ENCODE measurements at places on chromosomes 7 and 10.
A peak's percentile ranks its signal among the peaks of the same experiment; 100 is the strongest.

DNA sequence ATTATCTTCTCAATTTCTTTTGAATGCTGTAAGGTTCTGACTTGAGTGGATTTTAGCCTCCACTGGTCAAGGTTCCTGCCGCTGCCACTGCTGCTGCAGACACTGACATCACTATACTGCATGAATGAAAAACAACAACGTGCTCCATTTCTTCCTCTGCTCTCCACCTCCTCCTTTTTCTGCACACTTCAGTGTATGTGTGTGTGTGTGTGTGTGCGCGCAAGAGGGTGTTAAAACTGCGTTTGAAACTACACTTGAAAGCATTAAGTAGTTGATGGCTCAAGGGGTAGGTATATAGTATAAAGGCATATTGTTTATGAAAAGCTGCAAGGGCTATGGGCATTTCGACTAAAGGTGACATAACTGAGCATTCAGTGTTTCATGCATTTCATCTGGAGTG is 3.5 kb downstream of the GLCCI1 start:
- no peak for DNase-seq

DNA sequence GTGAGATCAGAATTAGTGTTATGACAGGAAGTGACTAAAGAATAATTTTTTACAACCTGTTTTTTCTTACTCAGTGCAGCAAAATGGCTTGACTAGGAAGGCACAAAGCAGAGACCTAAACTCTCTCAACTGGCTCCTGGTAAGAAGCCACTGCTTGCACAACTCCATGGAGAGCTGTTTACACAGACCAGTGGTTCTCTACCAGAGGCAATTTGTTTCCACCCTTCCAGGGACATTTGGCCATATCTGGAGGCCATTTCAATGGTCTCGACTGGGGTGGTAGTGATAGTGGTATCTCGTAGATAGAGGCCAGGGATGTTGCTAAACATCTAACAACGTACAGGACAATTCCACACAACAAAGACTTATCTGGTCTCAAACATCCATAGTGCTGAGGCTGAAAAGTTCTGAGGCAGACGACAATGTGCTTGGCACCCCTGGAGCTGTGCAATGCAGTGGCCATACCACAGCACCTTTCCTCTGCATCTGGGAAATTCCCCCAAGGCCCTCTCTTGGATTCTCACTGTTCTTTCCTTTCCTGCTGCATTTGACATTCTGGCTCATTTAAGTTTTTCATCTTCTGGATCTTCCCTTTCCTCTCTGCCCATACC is 105.4 kb upstream of the LAMB4 start:
- peak; percentile 61 for DNase-seq

DNA sequence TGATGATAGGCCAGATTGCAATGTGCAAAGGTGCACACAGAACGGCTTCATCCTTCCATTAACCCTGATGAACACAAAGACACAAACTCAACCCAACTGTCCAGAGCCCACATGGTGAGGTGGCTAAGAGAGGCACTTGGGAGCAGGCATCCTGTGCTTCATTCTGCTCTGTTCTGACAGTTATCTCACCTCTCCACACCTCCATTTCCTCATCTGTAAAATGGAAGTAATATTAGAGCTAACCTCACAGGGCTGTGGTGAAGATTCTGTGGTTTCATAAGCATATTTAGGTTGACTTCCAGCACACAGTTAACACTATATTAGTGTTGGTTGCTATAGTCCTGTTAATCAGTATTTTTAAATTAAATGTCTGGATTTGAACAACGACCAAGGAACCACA is 126.3 kb downstream of the TAX1BP1 start:
- DNase-seq = no peak

GRCh38 chr10:118911363-118911762 is 118.2 kb upstream of the NANOS1 start:
- peak; percentile 70 for DNase-seq

DNA sequence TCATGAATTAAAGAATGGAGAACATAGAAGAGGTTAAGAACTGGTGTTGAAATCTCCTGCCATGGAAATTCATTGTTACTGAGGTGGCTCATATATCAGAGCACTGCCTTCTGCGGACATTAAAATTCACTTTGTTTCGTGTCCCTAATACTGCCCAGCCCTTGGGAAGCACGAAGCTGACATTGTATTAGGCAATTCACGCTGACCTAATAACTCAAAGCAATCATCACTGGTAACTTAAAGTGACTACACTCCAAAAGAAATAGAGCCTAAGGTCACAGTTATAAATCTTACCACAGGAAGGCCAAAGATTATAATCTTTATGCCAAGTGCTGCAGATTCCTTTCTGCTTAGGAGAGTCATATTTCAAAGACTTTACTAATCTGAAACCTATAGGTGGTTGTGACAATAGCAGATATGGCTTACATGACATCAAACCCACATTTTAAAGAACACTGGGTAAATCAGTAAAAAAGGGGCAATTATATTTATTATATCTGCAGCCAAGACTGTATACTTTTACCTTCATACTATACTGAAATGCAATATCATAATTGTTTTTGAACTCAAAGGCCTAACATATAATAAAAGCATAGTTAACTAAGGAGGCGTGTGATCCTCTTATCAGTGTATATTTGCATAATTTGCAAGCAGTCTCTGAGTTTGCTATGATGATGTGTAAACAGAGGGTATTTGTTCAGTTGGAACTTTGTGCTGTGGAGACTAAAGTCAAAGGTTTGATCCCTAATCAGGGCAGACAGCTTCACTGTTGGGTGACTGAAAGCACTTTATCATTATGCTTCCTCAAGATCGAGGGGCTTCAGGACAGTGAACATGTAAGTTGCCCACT is 51.9 kb upstream of the CAPZA2 start:
- peak; percentile 51 for DNase-seq
